ENCODE measurements at places on chromosomes 2 and 18.
A peak's percentile ranks its signal among the peaks of the same experiment; 100 is the strongest.

- no peak for DNase-seq
These were observed 127.4 kb upstream of the CYP26B1 start for GRCh38 chr2:72275084-72275483.

- no peak for DNase-seq
These were observed 47.8 kb upstream of the RNF103 start for GRCh38 chr2:86671337-86671981.

DNA sequence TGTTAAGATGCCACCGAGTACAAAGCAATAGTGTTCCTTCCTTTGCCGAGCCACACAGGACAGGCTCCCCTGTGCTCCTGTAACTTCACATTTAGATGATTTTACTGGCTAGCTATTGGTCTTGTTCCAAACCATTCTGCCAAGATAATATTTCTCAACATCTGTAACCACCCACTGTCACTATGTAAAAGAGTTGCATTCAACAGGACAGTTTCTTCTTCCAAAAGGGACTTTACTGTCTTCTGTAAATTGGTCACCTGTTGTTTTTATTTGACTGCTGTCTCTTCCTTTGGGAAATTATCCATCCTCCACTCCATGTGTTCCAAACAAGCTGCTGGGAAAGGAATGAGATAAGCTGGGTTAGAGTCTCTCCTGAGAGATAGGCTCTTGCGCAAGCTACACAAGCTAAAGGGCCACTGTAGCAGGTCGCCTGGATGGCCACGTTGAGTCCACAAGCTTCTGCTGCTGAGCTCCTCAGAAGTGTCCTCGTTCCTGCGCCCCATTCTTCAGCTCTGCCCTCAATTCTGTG, 14.4 kb upstream of the BZW1 start:
- no peak for DNase-seq

GRCh38 chr2:233966388-233966787, 49.2 kb downstream of the TRPM8 start:
- no peak for DNase-seq

GRCh38 chr2:178241844-178242551, 47.7 kb downstream of the OSBPL6 start:
- peak; percentile 86 for DNase-seq

GRCh38 chr18:50726960-50727589, 92.7 kb downstream of the MRO start:
- DNase-seq, result no peak

GRCh38 chr18:62758591-62758990, 43.2 kb downstream of the PHLPP1 start:
- DNase-seq, result no peak

DNA sequence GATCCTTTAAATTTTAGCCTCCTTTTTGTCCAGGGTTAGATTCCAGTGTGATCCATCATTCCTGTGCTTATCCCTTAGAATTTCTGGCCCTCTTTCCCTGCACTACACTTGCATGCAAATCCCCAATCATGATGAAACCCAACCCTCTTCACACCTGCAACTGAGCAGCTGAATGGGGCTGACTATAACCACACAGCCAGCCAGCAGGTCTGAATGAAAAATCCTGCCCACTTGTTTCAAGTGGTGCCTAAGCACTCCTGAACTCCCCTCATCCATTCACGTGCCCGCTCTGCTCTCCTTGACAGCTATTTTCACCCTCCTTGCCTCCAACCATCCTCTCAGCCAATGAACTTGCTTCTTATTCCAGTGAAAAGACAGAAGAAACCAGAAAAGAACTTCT, 80.5 kb upstream of the AFF3 start:
- DNase-seq, result no peak

DNA sequence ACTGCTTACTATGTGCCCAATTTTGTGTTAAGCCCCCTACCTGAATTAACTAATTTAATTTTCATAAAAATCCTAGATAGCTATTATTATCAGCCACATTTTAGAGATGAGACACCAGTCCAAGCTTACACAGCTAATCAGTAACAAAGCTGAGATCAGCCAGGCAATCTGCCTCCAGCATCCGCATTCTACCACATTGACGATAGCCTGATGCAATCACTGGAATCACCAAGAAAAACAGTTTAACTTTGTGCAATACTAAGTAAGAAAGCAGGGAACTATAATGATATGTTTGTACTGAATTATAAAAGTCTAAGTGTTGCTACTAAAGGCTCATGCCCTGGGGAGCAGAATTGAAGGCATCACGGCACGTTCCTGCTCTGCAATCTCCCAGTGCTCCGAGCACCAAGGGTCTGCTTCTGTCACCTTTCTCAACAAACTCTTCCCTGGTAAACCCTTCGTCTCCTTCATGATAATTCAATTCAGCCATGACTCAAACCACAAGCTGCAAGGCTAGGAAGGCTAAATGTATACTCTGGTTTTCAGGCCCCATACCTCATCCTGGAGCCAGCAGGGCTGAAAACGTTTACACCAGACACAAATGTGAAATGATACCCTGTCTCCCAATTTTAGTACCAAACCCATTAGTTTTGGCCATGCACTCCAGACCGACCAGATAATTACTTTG, 19.4 kb downstream of the KANSL3 start:
- DNase-seq, result no peak

DNA sequence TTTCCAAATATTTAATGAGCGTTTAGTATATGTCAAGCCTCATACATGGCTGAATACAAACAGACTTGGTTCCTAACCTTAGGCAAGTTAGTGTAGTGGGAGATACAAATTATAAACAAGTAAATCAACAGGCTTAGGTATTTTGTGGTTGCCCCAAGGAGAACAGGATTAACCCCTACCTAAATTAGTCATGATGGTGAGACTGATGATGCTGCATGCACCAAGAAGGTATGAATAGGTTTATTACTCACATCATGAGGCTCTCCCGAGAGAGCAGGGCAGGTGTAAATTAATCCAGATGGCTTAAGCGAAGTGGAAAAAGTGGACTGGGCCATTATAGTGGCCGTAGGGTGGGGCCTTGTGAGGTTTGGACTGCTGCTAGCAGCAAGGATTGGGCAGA, 118.1 kb upstream of the GCFC2 start:
- DNase-seq, result no peak

DNA sequence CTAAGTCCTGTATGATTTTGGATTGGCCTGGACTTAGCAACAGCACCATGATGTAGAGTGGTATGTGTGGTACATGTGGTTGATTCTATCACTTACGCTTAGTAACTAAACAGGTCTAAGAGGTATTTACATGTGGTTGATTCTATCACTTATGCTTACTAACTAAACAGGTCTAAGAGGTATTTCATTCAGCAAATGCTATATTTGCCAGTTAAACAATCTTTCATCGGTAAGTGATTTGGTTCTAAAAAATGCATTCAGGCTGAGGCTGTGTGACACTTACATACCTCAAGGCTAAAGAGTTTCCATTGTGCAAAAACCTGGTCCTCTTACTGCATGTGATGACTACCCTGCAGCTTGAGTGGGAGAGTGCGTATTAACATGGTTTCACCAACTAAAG, 13.1 kb downstream of the EIF4E2 start:
- no peak for DNase-seq

DNA sequence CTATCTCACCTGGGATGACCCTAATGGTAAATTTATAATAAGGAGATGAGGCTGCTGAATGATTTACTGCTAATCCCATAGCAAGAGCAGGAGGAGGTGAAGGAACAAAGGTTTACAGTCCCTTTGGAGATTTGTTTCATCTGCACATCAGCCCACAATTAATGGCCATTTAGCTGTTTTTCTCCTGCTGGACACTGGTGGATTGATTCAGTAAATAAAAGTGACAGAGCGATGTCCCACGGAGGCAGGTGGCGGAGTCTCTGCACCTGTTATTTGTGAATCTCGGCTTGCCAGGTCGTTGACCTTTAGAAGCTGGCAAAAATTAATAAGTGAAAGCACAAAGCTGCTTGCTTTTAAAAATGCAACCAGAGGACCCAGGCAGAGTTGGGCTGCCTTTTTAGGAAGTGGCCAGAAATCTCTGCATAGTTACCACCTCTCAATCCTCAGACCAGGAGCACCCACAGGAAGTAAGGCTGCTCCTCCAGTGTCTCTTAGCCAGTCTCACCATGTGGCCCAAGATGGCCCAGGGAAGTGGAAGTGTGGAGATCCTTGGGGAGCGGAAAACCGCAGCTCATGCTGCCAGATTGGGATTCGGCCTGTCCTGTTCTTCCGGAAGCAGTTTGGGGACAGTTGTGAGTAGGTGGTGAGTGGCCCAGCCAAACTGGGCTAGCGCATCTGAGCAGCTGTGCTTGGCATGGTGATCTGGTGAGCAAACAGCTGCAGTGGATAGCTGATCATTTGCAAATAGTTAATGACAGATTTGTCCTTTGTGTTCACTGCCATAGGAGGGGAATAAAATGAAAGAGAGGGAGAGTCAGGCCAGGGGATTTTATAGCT, 1005.7 kb upstream of the PIK3C3 start:
- DNase-seq, result no peak

GRCh38 chr18:23277399-23277798, 142.1 kb downstream of the CABLES1 start:
- no peak for DNase-seq

DNA sequence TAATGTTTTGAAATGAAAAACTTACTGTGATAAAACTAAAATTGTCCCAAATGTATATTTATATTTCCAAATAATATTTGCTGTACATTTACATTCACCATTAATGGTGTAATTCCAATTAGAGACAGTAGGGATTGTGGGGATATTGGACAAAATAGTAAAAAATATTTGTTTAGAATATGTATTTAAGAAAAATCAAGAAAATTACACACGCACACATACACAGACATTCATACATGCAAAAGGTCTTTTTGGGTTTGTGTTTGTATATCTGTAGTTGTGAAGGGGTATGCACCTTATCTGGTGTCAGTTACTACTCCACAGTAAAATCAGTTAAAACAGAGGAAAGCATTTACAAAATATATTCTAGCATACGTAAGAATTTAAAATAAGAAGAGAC, 435.9 kb upstream of the ZNF804A start:
- DNase-seq, result no peak

DNA sequence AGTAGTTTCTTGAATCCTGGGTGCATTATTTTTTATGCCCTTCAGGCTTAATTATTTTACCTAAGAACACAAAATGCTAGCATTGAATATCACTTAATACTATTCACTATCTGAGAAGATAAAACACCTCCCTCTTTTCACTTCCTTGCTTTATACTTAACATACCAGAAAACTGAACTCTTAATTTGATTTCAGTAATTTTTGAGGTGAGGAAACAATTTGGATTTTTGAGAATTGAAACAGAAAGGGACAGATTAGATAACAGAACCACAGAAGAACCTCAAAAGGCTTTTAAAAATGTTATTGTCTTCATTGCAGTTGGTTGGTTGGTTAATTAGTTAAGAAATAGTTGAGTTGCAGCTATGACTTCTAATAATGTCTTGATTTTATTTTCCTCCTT, 69.5 kb downstream of the GPD2 start:
- no peak for DNase-seq

DNA sequence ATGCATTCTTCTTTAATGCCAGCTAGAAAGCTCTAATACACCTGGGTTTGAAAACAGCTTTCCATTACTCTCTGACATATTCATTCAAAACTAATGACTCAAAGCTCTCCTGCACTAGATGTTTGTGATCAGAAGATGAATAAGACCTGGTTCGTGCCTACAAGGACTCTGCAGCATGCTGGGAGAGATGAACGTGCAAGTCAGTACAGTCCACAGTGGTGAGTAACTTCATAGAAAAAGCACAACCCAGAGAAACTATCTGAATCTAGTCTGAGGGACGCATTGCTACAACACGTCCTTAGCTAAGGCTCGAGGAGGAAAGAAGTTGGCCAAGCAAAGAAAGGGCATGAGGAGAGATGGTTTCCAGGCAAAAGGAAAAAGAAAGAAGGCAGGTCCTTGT, 234.3 kb downstream of the OSR1 start:
- DNase-seq, result no peak

DNA sequence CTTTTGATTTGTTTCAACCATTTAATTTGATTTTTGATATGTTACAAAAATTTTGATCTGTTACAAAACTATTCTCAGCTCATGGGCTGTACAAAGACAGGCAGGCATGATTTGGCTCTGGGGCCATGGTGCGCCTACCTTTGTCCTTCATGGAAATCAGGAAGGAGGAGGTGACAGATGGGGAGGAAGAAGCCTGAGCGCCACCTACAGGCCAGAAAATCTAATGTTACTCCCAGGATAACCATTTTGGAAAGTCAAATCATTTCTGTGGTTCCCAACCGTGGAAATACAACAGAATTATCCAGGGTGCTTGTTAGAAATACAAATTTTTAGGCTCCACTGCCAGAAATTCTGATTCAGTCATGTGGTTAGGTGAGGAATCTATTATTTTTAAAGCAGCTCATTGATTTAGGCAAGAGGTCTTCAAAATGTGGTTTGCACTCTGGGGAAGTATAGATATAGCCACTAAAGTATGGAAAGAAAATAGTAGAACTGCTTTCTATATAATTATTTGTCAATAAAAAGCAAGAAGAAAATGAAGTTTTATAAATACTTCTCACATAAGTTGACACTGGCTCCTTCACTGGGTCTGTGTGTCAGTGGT, 93.9 kb downstream of the EVA1A start:
- no peak for DNase-seq

- no peak for DNase-seq
These were observed 47.2 kb downstream of the ATIC start for GRCh38 chr2:215358891-215359575.

GRCh38 chr2:232492236-232492848, 4.7 kb upstream of the ECEL1 start:
- no peak for DNase-seq

DNA sequence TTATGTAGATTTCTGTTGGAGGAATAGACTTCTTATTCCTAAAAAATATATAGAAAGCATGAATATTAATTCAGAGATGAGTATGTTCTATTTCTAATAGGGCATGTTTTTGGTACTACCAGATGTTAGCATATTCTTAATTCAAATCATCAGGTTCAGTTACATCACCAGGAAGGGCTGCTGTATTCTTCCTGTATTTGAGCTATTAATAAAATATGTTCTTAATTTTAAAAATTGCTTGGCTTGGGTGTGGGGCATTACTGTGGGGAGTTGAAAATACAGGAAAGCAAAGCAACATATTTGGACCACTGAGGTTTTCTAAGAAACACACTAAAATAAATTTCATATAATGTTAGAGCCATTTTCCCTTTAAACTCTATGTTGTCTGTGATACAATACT, 343.0 kb downstream of the EPHA4 start:
- DNase-seq, result no peak
